Stimulated activated CD8-positive, alpha-beta memory T cell treated with anti-CD3 and anti-CD28 coated beads, Interleukin-4, amount 100 ng/mL, for 24 hours (primary cell): ENCODE measurements at places on chromosomes 2 and 18.

DNA sequence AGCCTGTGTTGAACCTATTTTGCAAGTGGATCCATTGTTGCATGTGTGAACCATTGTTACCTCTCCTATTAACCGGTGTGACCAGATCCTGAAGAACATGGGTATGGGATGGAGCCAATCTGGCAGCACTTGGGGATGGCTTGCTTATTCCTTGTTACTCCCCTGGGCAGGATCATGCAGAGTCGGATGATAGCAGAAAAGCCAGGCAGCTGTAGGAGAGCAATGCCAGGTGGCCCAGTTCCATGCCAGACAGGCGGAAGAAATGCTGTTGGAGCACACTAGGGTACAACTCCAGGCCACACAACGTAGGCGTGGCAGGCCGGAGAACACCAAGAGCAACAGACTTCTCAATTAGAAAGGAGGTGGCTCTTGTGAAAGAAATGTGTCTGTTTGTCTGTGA is 16.3 kb upstream of the MYO1B start:
- DNase-seq = no peak

- no peak for DNase-seq
Measured at GRCh38 chr2:18435426-18436037, 124.9 kb downstream of the RDH14 start.

- no peak for DNase-seq
Measured at GRCh38 chr2:238974081-238974480, 126.2 kb downstream of the TWIST2 start.

DNA sequence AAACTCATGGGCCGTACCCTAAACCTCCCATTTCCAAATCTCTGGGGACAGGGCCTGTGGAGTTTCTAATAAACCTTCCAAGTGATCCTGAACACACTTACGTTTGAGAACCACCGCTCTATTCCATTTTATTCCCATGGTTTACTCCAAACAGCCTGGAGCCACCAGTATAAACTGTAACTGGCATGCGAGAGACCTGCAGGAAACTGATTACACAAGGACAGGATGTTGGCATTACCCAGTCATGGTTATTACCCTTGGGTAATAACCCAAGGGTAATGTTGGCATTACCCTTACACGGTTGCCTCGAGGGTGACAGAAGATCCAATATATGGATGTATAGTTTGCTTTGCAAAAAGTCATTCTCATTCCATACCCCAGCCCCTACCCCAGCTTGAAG is 37.0 kb upstream of the YPEL5 start:
- DNase-seq = no peak

DNA sequence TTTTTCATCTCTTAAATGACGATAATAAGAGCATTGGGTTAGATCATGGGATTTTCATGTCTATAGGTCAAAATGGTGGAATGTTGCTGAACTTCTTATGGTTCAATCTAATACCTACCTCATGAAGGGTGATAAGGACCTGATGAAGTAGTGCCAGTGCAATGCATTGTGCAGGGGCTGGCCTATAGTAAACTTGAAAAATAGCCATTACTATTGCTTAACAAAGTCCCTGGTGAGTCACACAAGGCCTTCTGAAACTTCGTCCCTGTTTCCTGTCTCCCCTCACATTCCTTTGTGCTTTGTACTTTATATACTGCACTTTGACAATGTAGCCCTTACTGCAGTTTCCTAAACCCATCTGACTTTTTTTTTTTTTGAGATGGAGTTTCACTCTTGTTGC is 515.9 kb downstream of the SLC4A3 start:
- no peak for DNase-seq

GRCh38 chr2:237662671-237663093 is 35.3 kb downstream of the LRRFIP1 start:
- DNase-seq = peak; percentile 29

DNA sequence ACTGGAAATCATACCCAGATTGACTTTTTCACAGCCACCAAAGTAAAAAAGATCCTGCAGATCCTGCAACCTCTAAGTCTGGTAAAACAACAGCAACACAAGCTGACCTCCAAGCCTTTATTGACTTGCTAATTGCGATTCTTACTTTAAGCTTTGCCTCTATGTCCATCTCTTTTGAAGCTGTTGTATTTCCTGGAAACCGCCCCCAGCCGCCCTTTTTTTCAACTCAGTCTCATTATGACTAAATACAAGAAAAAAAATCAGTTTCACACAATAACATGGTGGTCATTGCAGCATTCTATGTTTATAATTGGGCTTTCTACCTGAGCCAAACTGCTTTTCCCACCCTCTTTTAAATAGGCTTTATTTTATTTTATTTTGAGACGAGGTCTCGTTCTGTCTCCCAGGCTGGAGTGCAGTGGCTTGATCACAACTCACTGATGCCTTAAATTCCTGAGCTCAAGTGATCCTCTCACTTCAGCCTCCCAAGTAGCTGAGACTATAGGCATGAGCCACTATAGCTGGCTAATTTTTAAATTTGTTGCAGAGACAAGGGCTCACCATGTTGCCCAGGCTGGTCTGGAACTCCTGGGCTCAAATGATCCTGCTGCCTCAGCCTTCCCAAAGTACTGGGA is 76.2 kb downstream of the MOGAT1 start:
- no peak for DNase-seq

DNA sequence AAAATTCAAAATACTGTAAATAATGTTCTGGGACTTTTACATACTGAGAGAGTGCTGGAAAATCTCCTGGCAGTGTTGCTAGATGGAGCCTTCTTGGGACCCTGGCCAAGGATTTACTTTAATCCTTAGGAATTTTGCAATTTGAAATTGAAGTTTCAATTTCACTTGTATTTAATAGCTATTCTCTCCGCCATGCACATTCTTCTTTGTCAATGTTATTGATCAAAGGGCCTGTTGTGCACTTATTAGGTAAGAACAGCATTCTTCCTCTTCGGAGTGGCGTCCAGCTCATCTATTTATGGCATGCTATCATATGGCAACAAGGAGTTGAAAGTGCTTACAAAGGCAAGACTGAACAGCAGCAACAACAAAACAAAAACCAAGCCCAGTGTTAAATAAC is 40.1 kb upstream of the SOS1 start:
- no peak for DNase-seq
